ENCODE measurements at places on chromosomes 11 and 22.

DNA sequence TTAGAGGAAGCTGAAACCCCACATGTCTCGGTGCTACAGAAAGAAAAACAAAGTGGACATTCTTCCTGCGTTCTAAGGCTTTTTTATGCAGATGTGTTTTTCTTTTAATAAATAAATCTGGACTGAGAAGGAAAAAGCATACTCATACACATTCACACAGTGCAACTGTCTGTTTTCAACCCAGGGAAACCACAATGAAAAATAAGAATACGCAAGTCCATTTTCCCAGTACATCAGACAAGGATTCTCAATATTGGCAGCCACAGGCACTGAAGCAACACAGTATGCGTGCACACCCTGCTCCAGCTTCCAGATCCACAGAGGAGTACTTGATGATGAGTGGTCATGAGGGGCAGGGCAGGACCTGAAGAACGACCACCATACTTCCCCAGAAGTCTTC is 86.9 kb downstream of the ETS1 start:
- DNase-seq = no peak

DNA sequence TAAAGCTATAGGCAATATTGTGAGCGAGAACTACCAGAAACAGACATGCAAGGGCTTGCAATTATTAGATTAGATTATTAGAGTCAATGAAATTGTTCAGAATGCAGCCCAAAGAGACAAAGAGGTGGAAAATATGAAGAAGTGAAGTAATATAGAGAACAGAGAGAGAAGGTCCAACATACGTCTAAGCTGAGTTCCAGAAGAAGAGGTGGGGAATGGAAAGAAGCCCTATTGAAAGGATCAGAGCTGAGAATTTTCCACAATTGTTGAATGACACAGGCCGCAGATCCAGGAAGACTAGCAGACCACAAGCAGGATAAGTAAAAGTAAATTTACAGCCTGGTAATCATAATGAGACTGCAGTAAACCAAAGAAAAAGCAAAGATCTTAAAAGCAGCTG is 93.2 kb downstream of the EXT2 start:
- DNase-seq = no peak

GRCh38 chr11:124876818-124877630 is 11.8 kb downstream of the ROBO3 start:
- no peak for DNase-seq

- no peak for DNase-seq
Measured at GRCh38 chr11:94845622-94846021, 77.5 kb downstream of the AMOTL1 start.

- no peak for DNase-seq
Measured at GRCh38 chr11:73623686-73624085, 22.7 kb upstream of the PLEKHB1 start.

DNA sequence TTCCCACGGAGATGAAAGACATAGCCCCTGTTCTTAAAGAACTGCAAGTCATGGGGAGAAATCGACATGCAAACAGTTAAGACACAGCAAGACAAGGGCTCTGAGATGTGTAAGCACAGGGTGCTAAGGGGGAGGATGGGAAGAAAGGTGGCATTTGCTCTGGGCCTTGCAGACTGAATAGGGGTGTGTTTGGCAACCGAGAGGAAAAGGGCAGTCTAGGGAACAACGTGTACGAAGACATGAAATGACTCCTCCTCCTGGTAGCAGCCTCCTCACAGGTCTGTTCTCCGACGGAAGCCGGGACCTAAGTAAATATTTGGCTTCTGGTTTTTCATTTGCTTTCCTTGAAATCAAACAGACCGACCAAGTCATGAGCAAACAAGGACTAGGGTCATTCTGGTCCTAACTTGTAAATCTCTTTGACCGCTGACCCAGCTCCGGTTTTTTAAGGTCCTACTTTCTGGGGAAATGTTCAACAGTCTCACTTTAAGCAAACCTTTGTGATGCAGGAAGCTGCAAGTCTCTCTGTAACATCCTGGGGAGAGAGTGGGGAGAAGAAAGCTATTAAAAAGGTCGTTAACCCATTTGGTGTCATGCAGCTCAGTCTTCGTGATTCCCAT is 19.7 kb downstream of the NNMT start:
- DNase-seq = no peak

- no peak for DNase-seq
Measured at GRCh38 chr11:130997278-130997677, 81.0 kb upstream of the SNX19 start.

DNA sequence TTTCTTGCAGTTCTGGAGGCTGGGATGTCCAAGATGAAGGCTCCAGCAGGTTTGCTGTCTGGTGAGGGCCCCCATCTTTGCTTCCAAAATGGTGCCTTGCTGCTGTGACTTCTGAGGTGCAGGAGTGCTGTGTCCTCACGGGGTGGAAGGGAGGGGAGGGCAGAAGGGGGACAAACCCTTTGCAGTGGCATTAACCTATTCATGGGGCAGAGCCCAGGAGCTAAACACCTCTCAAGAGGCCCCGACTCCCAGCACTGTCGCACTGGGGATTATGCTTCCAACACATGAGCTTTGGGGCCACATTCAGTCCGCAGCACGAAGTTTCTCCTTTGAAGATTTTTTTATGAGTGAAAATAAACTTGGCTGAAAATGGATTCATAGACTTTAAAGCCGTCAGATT is 25.5 kb upstream of the OSBPL5 start:
- DNase-seq = no peak

GRCh38 chr11:119795690-119796089 is 66.7 kb upstream of the NECTIN1 start:
- no peak for DNase-seq

GRCh38 chr11:3709977-3710376 is 38.8 kb upstream of the CHRNA10 start:
- no peak for DNase-seq

DNA sequence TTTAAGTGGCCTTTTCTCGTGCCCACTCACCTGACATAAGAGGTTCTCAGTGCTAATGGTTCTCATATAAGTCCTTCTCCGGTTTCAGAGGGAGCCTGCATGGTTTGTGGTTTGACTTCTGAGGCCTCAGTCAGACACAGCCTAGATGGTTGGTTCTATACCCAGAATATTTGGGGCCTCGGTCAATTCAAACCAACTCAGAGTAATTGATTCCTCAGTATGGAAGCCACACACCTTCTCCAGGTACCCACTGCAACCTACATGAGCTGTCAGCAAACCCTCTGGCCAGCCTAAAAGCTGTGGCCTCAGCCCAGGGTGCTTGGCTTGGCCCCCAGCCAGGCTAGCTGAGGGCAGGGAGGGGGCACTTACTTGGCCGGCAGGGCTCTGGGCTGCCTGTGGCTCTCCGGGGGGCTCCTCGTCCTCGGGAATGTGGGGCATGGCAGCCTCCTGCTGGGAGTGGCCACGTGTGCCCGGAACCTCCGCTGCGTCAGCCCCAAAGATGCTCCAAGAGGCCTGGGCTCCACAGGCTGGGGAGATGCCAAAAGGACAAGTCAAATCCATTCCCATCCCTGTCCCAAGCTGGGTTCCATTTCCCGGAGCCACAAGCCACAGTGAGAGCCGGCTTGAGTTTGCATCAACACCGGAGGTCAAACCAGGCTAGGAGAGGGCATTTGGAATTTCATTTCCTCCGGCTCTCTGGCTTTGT is 41.7 kb downstream of the IRAG1 start:
- no peak for DNase-seq

GRCh38 chr11:44193856-44194255 is 98.4 kb downstream of the EXT2 start:
- DNase-seq = no peak

DNA sequence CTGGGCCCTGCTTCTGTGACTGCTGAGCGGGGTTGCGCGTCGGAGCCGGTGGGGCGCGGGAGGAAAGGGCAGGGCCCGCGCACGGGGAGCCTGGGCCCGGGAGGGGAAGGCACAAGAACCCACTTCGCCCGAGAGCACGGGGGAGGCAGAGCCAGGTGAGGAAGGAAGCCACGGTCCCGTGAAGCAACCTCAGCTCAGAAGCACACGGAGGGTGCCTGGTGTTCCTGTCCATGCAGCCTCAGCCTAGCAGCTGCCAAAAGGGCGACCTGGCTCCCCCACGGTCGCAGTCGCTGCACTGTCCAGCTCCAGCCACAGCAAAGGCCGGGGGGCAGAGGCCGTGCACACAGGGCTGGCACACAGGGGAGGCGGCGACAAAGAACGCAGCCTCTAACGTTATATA is 9.3 kb upstream of the CDC42BPG start:
- no peak for DNase-seq

DNA sequence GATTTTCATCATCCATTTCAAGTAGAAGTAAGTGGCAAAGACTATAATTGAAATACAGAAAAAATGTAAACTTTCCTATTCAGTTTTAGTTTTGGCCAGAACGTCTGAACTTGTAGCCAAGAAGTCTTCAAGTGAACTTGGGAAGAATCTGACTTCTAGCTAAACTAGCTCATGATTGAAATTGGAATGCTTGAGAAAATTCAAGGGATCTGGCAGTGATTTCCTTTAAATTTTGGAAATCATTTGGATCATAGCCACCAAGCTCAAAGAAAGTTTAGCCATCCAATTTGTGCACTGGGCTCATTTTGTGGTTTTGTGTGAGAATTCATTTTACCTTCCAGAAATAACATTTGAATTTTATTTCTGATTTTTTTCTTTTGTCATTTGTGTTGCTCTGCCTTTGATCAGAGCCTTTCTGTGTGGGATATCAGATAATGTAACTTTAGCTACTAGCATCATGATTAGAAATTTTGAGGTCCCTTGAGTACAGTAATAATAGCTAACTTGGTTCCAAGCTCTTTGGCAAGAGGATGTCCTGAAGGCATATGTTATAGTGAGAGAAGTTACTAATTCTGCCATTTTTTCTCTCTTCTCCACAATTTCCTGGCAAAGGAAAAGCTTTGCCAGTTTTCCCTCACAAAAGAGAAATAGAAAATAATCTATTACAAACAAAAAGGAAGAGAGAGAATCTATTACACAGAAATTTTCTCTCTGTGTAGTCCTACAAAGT is 2123.7 kb upstream of the RAG2 start:
- DNase-seq = no peak

DNA sequence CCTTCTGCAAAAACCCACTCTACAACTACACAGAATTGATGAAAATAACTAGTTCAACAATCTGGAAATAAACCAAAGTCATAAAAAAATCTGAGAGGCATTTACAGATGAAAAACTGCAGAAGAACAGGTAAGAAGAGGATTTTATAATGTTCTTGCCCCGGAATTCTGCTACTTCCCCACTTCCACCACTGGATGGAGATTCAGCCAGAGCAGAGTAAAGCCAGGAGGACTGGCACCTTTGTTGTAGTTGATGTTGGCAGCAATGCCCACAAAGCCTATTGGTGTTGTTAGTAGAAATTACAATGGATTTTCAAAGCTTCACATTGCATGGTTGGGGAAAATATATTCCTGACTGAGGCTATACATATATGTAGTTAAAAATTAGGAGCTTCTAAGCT is 640.2 kb downstream of the LRRC4C start:
- DNase-seq = no peak

- DNase-seq = no peak
Measured at GRCh38 chr22:36510966-36511881, 4.4 kb upstream of the FOXRED2 start.

DNA sequence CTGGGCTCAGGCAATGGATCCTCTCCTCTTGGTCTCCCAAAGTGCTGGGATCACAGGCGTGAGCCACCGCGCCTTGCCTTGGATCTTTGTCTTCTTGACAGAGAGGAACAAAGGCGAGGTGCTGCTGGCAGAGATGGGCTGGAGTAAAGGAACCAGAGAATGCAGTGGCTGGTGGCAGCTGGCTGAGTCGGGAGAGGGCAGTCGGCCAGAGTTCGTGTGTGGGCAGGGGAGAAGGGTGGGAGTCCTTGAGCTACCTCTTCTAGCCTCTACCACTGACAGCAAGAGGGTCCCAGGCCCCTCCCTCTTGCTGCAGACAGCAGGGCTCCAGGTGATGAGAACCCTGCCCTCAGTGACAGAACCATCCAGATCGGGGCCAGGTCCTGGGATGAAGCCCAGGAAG is 86.2 kb upstream of the LINC01488 start:
- no peak for DNase-seq

DNA sequence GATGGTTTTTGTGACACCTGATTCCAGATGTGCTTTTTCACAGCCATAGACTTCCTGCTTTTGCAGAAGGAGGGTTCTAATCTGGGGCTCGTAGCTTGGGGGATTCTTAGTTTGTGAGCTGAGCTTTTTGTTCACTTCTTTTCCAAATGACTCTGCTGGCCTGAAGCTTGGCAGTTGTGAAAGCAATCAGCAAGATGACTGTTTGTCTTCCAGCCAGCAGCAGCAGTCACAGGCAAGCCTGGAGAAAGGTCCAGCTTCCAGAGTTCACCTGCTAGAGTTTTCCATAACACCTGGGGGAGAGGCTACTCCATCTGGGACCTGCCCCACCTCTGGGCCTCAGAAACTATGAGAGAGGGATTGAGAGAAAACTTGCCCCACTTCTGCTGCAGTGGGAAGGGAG is 4.1 kb downstream of the MARK2 start:
- no peak for DNase-seq

GRCh38 chr11:133790995-133791394 is 54.3 kb downstream of the SPATA19 start:
- DNase-seq = no peak

Measured in C1 segment of cervical spinal cord (tissue), 14 donors.